ENCODE measurements at places on chromosomes 7 and 10.

GRCh38 chr7:22364900-22365299 is 7.9 kb upstream of the RAPGEF5 start:
- no peak for DNase-seq

DNA sequence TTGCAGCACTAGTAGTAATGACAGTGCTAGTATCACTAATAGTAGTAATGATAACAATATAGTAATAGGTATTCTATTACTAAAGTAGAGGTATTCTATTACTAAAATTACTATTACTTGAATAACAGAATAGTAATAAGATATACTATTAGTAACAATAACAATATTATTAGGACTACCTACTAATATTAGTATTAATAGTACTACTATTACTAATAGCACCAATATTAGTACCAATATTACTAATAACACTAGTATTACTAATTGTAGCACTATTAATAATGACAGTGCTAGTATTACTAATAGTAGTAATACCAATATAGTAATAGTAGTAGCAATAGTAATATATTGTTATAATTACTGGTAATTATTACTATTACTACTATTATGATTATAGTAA is 24.1 kb downstream of the A1CF start:
- no peak for DNase-seq

GRCh38 chr7:131816391-131817007 is 260.1 kb upstream of the PODXL start:
- no peak for DNase-seq

DNA sequence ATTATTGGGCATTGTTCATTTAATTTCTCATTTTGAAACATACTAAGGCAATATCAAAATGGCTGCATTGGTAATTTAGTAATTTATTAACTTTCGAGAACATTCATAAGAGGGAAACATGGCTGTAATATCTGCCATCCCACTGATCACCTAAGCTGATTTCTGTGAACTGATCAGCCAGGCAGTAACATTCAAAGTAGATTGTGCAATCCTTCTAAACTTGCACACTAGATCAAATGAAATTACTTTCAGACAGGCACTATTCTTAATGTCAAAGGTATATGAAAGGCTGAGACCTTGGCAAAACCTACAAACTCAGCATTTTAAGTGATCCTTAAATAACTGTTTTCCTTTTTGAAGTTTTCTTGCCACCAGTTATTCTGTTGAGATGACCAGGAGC is 290.7 kb downstream of the CACNA2D1 start:
- no peak for DNase-seq

DNA sequence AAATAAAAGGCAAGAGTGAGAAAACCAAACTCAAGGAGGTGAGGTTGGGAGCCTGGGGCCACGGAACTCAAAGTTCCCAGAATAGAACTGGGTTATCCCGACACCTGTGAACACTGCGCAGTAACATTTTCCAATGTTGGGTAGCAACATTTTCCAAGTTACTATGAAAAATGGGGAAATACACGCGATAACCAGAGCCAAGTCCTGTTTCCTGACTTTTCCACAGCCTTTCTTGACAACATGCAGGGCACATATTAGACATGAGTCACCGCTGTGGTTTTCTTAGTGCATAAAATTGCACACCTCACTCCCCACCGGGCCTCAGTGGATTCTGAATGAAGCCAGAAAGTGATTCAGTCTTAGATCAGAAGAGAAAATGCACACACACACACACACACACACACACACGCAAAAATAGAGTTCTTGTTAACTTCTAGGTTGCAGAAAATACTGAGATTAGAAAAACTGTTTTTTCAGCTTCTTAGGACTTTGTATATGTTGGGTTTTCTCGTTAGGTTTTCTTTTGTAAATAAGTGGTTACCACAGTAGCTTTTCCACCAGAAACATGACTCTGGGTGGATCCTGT is 70.0 kb downstream of the CAMK1D start:
- peak; percentile 30 for DNase-seq

DNA sequence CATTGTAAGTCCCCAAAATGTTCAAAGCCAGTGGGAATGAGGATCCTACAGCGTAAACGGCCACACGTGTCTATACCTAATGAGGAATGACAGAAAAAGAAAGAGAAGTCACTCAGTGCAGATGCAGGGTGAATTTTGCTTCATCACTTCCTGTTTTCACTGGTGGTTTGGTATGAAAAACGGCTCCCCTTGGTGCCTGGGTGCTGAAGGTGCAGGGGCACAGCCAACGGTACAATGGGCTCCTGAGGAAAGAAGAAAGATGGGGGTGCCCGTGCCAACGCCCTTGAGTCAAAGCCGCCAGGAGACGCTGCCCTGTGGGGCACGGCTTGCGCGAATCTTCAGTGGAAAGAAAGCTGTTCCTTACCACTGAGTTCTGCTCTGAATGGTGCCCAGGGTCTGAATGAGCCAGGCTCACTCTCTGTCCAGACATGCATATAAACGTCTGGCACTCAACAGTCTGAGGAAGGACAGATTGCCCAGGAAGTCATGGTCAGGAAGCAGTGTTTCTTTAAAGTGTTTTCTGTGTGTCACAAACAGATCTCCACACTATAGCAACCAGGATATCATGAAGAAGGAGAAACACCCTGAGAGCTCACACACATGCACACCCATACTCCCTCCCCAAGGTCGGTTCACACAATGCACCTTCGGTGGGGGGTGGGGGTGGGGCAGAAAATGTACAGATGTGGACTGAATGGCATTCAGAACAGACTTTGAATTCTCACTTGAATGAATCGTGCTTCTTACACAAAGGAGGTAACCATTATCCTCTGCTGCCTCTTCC is 105.8 kb downstream of the ELMO1 start:
- DNase-seq: peak; percentile 32

DNA sequence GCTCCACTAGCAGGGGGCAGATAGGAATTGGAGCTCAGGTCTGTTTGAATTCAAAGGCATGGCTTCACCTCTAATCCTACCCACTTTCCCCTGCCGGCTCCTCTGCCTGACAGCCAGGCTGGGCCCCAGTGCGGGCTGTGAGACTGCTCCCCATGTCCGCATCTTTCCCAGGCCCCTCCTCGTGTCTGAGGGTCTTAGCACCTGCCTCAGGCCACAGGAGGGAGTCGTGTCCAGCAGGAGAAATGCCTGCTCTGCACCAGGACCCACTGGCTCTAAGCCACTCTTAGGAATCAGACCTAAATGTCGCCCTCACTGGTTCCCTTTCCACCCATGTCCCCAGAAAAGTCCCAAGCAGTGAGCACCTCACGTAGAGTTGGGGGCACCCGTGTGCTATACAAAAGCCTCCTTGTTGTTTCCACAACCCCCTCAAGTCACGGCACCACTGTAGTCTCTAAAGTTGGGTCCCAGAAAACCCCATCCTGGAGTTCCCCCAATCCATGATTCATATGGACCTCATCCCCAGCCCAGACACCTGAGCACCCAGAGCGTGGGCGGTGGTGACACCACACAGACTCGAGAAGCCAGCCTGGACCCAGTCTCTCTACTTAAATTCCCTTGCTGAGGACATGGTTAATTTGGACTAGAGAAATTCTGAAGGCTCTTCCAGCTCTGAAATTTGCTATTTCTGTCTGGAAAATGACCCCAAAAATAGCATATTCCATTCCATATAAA is 466.4 kb upstream of the ZMIZ1 start:
- no peak for DNase-seq

DNA sequence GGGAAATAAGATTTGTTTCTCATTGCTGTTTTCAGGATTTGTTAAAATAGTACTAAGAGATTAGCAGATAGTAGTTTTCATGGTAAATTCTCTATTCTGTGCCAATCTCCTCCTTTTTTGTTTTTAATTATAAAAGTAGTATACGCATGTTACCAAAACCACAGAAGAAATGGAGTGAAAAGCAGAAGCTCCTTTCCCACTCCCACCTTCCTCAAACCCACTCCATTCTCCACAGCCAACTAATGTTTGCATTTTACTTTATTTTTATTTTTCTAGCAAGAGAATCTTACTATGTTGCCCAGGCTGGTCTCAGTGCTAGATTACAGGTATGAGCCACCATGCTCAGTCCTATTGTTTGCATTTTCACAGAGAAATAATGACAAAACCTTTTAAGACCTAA is 4.5 kb upstream of the LRMDA start:
- no peak for DNase-seq
